ENCODE measurements at places on chromosomes 13 and 19. TPM values are rescaled to one million over a fixed set of nuclear protein-coding genes. Genes with fewer than 3 reads are reported as not detected.
A peak's percentile ranks its signal among the peaks of the same experiment; 100 is the strongest.

Gene ATP4B
- total RNA-seq, result not detected

Gene FBXO46
- 9.5 TPM for total RNA-seq

Gene PTH2
- not detected for total RNA-seq

Gene MAP3K10
- 7.8 TPM for total RNA-seq

DNA sequence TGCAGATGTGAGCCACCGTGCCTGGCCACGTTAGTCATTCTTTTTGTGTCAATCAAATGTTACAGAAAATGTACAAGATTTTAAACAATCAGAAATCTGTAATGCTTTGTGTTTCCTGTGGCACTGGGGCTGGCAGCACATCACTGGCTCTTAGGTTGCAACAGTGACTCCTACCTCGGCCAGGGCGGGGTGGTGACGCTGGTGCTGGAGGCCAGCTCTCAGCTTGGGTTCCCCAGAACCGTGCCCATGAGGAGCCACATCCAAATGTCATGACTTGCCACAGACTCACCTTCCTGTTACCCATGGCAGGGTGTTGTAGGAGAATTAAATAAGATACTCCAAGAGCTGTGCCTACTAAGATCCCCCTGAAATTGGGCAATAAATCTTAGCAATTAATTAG, 161.7 kb downstream of the TEX29 start:
- DNase-seq, result no peak

GRCh38 chr19:18280247-18281081, 958 bp downstream of the JUND start:
- peak; percentile 72 for DNase-seq

DNA sequence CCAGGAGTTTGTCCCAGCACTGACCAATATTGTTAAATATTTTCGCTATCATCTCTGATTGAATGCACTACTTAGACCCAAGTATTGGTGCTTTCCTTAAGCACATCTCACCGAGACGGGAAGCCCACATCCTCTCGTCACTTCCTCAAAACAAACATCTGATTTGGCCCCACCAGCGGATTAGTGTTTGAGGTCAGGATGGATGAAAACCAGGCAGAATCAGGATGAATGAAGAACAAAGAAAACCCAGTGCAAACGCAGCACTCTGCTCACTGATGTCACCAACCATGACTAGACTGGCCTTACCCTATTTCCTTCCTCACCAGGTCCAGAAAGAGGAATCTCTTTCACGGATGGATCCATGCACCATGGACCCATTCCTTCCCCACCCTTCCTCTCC, 6.0 kb downstream of the PLAUR start:
- no peak for DNase-seq

DNA sequence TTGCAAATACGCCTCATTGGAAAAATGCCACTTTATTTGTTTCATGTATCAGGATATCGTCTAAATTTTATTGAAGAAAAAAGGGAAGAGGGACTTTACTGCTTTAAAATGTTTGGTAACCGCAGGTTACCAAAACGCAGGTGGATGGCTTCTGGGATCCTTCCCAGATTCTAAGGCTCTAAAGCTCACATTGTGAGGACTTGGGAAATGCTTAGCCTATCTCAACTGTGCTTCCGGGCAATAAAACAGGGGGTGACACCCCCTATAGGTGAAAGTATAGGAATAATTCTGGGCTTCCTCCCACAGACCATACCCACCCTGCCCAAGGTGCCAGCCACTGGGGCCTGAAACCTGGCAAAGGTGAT, 73.2 kb upstream of the IPO5 start:
- DNase-seq, result no peak

DNA sequence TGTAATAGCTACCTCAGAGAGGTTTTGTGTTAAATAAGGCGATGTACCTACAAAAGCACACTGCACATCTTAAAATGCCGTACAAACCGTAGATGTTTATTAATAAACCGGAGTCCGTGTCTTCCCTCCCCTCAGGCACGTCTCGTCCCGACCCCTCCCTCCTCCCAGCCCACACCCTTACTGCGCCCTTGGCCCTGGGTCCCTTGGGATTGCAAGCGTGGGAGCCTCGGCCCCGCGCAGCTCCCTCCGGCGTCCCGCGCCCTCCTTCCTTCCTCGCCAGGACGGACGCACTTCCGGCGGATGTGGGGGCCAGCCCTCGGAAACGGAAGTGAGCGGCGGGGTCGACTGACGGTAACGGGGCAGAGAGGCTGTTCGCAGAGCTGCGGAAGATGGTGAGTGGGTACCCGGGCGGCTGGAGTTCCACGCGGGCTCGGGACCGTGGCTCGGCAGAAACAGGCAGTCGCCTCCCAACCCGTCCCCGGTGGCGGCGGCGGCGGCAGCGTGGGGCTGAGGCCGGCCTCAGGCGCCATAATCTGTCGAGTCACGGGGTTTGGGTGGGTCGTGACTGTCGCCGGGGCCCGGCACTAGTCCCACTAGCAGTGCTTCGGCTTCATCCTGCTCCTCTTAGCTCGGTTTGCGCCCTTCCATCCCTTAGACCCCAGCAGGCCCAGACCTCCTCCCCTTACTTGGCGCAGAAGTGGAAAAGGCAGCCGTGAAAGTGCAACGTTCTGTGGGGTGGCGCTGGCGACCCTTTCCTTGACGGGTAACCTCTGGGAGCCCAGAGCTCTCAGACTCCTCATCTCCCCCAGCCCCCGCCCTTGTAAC, at the start of gene POMP:
Gene POMP (plus strand): TSS at position 335 of the 825 bp plus-strand sequence. CDS start 55 bp downstream, at position 390.
- DNase-seq, result peak; percentile 86

Measured in mammary epithelial cell (primary cell).